SK-N-SH (cell line): ENCODE measurements at places on chromosomes 3 and 15. TPM values are rescaled to one million over a fixed set of nuclear protein-coding genes. Genes with fewer than 3 reads are reported as not detected.

The TOPBP1 gene
- 15.7 and 21.5 TPM in 2 replicates for polyA plus RNA-seq

The CACNA2D3 gene
- 0.15 and 0.36 TPM in 2 replicates for polyA plus RNA-seq

The ALDH1A2 gene
- not detected in 2 replicates for polyA plus RNA-seq

The ZDHHC19 gene
- not detected in 2 replicates for polyA plus RNA-seq

The PIERCE2 gene
- polyA plus RNA-seq, result 2.5 and 2.9 TPM in 2 replicates

The WWTR1 gene
- 60.6 and 64.1 TPM in 2 replicates for polyA plus RNA-seq

The RASL12 gene
- not detected in 2 replicates for polyA plus RNA-seq

The USP4 gene
- polyA plus RNA-seq, result 33.2 and 45.6 TPM in 2 replicates

The SCAPER gene
- polyA plus RNA-seq, result 1.8 and 2.5 TPM in 2 replicates

The ACSBG1 gene
- polyA plus RNA-seq, result under 0.01 and 0.02 TPM in 2 replicates

- no peak overlapping the region for H3K27ac ChIP-seq
- H3K4me1 ChIP-seq, result no peaks in the 10 kb centered on the region
- no peak for DNase-seq
- no peak overlapping the region for H3K4me3 ChIP-seq
- no peaks in the 10 kb centered on the region for H3K36me3 ChIP-seq
Observed at GRCh38 chr3:76479161-76479650, 560.7 kb upstream of the ROBO2 start.

DNA sequence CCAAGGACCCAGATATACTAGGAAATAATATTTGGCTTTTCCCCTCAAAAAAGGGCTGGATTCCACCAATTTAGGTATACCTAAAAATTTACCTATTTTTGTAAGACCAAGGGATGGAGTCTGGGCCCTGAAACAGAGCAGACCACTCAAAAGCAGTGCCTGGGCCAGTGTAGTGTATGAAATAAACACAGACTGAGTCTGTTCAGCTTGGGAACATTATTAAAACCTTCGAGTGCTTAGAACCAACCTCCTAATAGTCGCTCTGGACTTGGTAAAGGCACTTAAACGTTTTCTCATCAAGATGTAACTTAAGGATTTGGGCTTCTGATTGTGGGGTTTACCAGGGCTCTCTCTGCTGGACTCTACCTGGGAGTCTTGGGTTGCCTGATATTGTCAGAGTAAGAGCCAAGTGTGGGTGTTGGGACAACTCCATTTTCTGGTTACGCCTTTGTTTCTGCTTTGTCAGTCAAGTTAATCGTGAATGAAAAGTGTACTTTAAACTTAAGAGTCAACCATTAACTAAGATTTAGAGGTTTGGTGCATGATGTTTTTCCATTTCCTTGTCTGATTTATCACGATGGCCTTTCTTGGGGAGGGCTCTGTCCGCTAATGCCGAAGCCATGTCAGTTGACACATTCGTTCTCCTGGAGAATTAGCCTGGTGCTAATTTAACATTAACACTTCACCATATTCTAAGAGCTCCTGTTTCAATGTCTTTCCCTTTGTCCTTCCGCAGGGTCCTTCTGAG lies 221.0 kb upstream of the TPM1 start:
- no peaks in the 10 kb centered on the region for H3K27me3 ChIP-seq
- peaks cover 29% of the 10 kb centered on the region for H3K36me3 ChIP-seq
- H3K4me3 ChIP-seq, result no peak overlapping the region

DNA sequence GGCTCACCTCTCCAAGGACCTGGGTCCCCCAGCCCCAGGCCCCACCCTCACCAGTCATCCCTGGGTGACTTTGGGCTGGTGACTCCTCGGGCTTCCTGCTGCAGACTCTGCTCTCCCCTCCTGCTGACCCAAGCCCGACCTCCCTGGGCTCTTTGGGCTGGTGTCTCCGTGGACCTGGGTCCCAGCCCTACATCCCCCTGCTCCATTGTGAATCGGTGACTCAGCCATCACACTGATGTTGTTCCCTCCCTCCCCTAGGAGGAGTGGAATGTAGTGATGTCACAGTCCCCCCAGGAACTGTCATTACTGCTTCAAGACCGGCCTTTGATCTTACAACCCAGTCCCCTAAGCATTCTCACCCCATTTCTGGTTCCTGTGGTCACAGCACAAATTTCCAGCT lies 83.7 kb downstream of the ADAMTS7 start:
- no peak overlapping the region for H3K4me3 ChIP-seq
- no peak overlapping the region for H3K27ac ChIP-seq
- no peak for DNase-seq
- H3K27me3 ChIP-seq, result no peaks in the 10 kb centered on the region
- no peaks in the 10 kb centered on the region for H3K36me3 ChIP-seq

- H3K4me3 ChIP-seq, result no peak overlapping the region
- DNase-seq, result peak; percentile 71
- H3K36me3 ChIP-seq, result no peaks in the 10 kb centered on the region
Observed at GRCh38 chr3:194255252-194256039, 95.7 kb downstream of the CPN2 start.

DNA sequence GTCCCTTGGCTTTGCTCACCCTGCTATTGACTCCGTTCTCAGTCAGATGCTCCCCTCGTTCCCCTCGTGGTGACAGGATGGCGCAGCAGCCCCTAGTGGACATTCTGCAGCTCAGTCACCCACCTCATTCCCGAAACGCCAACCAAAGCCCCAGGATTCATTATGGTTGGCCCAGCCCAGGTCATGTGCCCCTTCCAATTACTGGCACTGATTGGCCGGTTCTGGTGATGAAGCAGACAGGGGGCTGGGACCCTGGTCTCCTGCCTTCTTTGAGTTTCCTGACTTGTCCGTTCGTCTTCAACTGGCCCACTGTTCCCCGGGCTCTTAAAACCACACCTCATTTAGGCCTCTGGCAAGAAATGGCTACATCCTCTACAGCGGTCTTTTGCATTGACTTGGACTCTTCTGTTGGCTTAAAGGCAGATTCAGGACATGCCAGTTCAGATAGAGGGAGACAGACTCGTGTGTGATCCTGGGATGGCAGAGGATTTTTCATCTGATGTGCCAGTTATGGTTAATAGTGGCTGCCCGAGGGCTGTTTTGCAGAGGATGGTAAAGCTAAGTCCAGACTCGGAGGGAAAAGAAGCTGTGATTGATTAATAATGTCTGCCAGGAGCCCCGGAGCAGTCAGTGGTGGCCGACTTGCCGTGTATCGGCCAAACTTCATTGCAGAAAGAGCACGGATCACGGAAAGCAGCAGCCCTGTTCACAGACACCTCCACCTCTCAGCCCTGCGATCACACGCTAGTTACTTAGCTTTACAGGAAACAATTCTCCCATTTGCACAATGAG lies 37.8 kb downstream of the LSM3 start:
- no peaks in the 10 kb centered on the region for H3K27me3 ChIP-seq
- peak overlapping the region; percentile 55 for H3K4me3 ChIP-seq
- peak overlapping the region; percentile 52 for H3K27ac ChIP-seq
- DNase-seq, result peak; percentile 85

- no peaks in the 10 kb centered on the region for H3K4me1 ChIP-seq
- H3K4me3 ChIP-seq, result no peak overlapping the region
- DNase-seq, result no peak
- no peak overlapping the region for H3K27ac ChIP-seq
Observed at GRCh38 chr3:148318240-148318639, 379.5 kb upstream of the AGTR1 start.

DNA sequence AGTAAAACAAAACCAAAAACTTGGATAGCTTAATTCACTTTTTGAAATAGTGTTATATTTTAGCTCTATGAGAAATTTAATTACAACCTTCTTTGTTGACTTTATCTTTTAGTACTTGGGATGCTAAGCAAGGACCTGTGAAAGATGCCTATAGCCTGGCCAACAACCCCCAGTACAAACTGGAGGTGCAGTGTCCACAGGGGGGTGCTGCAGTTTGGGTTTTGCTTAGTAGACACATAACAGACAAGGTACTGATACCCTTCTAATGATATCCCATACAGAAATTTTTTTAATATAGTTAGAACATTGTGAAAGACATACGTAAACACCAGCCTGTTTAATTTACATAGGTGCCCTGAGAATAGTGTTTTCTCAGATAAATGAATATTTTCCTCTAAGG lies 35.3 kb downstream of the CAPN7 start:
- H3K27me3 ChIP-seq, result no peaks in the 10 kb centered on the region
- no peak overlapping the region for H3K27ac ChIP-seq
- DNase-seq, result no peak
- H3K4me3 ChIP-seq, result no peak overlapping the region
- H3K36me3 ChIP-seq, result peaks cover 87% of the 10 kb centered on the region
- no peaks in the 10 kb centered on the region for H3K4me1 ChIP-seq

- H3K4me3 ChIP-seq, result no peak overlapping the region
- H3K4me1 ChIP-seq, result no peaks in the 10 kb centered on the region
- no peaks in the 10 kb centered on the region; the same call in 1 of the 2 replicates for H3K27me3 ChIP-seq
- H3K36me3 ChIP-seq, result no peaks in the 10 kb centered on the region
- H3K27ac ChIP-seq, result no peak overlapping the region
Observed at GRCh38 chr3:45765266-45765851, 31.0 kb downstream of the SLC6A20 start.

GRCh38 chr3:65685621-65686235 lies 353.0 kb downstream of the MAGI1 start:
- DNase-seq, result no peak
- H3K36me3 ChIP-seq, result no peaks in the 10 kb centered on the region
- H3K4me1 ChIP-seq, result peaks cover 9% of the 10 kb centered on the region; the same call in 1 of the 2 replicates
- no peaks in the 10 kb centered on the region for H3K27me3 ChIP-seq

- no peak for DNase-seq
- no peaks in the 10 kb centered on the region for H3K36me3 ChIP-seq
- H3K4me3 ChIP-seq, result no peak overlapping the region
- H3K27me3 ChIP-seq, result no peaks in the 10 kb centered on the region
Observed at GRCh38 chr3:104989878-104990277, 376.8 kb upstream of the ALCAM start.

DNA sequence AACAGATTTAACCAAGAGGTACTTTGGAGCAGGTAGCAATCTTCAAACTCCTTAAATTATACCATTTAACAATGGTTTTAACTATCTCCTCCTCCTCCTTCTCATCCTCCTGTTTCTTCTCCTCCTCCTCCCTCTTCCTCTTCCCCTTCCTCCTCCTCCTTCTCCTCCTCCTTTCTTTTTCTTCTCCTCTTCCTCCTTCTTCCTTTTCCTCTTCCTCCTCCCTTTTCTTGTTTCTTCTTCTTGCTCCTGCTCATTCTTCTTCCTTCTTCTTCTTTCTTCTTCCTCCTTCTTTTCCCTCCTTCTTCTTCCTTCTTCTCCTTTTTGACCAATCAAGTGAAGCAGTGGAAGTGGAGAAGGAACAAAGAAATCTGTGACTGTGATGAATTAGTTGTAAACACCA lies 14.1 kb downstream of the PATL2 start:
- DNase-seq, result no peak
- H3K4me1 ChIP-seq, result no peaks in the 10 kb centered on the region
- H3K4me3 ChIP-seq, result no peak overlapping the region
- no peak overlapping the region for H3K27ac ChIP-seq
- no peaks in the 10 kb centered on the region for H3K36me3 ChIP-seq
